ENCODE measurements at places on chromosomes 16 and 17.

DNA sequence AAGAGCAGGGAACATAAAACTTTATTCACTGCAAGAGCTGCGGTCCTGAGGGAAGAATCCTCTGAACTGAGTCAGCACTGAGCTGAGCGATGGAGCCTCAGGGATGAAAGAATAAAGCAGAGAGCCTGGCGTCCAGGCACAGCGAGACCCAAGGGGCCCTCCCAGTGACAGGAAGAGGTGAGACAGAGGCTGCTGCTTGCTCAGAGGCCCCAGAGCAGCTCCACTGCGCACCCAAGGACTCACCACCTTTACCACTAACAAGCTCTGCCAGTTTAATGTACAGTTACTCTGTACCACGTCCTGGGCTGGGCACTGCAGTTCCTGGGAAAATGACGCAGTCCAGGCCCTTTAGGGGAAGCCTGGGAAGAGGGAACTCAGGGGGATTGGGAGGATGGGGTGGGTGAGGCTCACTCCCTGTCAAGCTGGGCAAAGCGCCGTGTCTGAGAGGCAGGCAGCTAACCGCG lies 5.6 kb downstream of the GFAP start:
- DNase-seq = peak; percentile 70

DNA sequence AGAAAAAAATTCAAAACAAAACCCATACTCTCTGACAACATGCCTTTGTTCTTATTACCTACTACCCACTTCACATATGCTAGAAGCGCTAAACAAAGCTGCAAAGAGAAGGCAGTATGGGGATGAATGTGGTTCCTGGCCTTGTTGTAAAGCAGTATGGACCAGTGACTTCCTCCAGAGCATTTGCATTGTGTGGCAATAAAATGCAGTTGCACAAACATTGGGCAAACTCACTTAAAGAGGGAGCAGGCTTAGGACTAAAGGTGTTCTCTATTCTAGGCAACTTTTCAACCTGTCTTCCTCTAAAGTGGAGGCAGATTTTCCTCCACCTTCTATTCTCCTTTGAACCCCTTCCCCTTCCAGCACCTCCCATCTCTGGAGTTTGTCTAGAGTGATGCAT lies 17.1 kb downstream of the TMIGD1 start:
- no peak for DNase-seq

DNA sequence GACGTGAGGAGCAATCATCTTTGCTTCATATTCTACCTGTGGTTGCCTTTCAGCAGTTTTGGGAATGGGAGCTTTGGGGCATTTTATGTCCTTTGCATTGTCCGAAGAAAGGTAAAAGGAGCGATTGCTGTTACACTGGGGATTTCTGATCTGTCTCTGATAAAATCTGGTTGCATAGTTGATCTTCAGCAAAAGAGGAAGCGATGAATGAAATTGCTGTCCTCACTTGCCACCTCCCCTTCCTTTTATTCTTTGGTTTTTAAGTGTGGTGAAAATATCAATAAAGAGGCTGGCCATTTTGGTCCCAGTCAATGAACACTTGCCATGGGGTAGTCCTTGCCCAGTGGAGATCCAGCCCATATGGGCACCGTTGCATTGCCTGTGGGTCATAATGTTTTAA lies 236.8 kb downstream of the MSI2 start:
- no peak for DNase-seq

GRCh38 chr16:52572656-52573055 lies 25.7 kb upstream of the TOX3 start:
- no peak for DNase-seq

- DNase-seq = no peak
These were observed 15.5 kb downstream of the AXIN2 start for GRCh38 chr17:65545705-65546523.

DNA sequence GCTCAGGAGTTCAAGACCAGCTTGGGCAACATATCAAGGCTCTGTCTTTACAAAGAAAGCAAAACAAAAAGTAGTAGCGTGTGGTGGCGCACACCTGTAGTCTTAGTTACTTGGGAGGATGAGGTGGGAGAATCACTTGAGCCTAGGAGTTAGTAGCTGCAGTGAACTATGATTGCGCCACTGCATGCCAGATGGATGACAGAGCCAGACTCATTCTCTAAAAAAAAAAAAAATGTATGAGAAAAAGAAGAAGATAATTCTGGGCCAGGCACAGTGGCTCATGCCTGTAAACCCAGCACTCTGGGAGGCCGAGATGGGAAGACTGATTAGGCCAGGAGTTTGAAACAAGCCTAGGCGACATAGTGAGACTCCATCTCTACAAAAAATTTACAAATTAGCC lies 28.5 kb downstream of the STAT5B start:
- DNase-seq = peak; percentile 79

DNA sequence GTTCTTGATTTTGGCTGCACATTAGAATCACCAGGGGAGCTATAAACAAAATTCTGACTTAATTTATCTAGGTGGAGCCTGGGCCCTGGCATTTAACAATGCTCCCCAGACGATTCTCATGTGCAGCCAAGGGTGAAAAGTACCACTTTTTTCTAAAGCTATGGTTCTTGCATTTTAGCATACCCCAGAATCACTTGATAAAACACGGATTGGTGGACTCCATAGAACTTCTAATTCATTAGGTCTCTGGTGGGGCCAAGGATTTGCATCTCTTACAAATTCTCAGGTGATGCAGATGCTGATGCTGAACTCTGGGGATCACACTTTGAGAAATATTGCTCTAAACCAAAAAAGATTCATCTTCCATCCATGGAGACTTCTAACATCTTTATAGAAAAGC lies 74.5 kb downstream of the RPGRIP1L start:
- DNase-seq = no peak

GRCh38 chr16:19559242-19559910 lies 3.9 kb downstream of the VPS35L start:
- no peak for DNase-seq

DNA sequence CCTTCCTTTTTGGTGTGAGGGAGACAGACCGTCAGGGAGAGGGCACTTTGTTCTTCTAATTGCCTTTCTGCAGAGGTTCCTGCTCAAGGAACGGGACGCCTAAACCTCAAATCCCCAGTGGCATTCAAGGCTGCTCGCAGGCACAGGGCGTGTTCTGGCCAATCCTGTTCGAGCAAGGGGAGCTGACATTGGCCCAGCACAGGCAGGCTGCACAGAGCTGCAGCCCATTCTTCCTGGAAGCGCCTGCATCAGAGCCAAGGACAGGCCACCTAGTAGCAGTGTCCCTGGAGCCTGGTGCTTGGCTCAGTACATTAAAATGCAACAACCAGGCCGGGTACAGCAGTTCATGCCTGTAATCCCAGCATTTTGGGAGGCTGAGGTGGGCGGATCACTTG lies 72.2 kb upstream of the CREBBP start:
- DNase-seq = peak; percentile 71

GRCh38 chr16:80019395-80019794 lies 418.9 kb upstream of the MAF start:
- DNase-seq = no peak

DNA sequence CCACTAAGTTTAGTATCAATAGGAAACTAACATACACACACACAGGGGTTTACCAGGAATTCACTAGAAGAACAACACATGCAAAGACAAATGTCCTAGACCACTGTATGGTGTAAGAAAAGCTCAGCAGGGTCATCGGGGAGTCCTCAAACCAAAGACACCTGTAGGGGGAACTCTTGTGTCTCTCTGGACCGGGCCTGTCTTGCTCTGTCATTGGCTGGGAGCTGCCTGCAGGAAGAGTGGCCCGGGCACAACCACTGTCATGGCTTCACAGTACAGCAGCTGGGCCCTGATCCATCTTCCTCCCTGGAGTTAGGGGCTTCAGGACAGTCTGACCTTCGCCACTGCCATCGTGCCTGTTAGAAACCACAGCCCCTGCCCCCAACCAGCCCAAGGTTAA lies 263.6 kb upstream of the DYNLRB2 start:
- DNase-seq = peak; percentile 59

GRCh38 chr17:4632581-4632920 lies 8.9 kb downstream of the ALOX15 start:
- no peak for DNase-seq

DNA sequence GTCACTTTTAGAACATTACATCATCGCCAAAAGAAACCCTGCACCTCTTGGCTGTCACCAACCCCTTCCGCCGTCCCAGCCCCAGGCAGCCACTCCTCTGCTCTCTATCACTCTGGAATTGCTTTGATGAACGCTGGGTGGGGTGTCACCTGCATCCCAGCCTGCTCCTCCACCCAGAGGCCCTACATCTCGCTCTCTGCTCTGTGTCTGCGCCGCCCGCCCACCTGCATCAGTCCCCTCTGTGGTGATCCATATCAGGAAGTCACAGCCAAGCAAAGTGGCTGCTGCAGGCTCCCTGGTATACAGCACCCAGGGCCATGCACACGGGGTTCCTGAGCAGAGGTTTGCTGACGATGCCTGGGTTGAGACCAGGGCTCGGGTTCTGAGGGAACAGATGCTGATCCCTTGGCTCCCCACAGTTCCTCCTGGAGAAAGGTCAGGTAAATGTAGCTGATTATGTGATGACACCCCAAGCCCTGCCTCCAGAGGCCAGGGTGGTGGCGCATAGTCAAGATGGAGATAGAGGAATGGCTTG lies 30.8 kb downstream of the MPRIP start:
- DNase-seq = peak; percentile 55

All from islet precursor cell (in vitro differentiated cells).